ENCODE measurements at places on chromosomes 16 and 17. TPM values are rescaled to one million over a fixed set of nuclear protein-coding genes. Genes with fewer than 3 reads are reported as not detected.

GRCh38 chr17:66970140-66970539 lies 5.6 kb downstream of the CACNG4 start:
- DNase-seq = no peak

- DNase-seq = no peak
These were observed 539 bp upstream of the CKLF start for GRCh38 chr16:66551788-66552285.

- DNase-seq = no peak
These were observed 244.8 kb downstream of the MAF start for GRCh38 chr16:79355600-79356358.

GRCh38 chr17:63249256-63250004 lies 196.7 kb downstream of the CYB561 start:
- DNase-seq = no peak

GRCh38 chr17:30241051-30241450 lies 5.6 kb upstream of the SLC6A4 start:
- DNase-seq = no peak

GRCh38 chr17:61724777-61725176 lies 133.8 kb upstream of the NACA2 start:
- no peak for DNase-seq

Gene PLA2G10
- total RNA-seq = not detected

Gene WWOX
- total RNA-seq = 54.4 TPM

Gene IGF2BP1
- total RNA-seq = 9.4 TPM

Gene CES5A
- not detected for total RNA-seq
